ENCODE measurements at places on chromosomes 7 and 10.

GRCh38 chr7:111997546-111997945 is 208.7 kb downstream of the DOCK4 start:
- no peak for DNase-seq

GRCh38 chr7:130521258-130521951 is 29.5 kb downstream of the MEST start:
- DNase-seq = no peak

DNA sequence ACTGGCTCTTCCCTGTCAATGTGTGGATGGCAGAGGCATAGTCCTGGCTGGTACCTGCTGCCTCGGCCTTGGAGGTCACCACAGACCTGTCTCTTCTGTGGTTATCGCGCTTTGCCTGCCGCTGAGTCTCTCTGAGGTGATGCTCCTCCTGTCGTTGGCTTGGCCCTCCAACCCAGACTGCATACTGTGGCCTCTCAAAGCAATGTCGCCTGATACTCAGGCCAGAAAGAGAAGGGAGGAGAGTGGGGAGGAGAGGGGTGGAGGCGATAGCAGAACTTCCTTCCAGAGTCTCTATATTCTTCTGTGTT is 133.2 kb upstream of the KCNMA1 start:
- DNase-seq = no peak

DNA sequence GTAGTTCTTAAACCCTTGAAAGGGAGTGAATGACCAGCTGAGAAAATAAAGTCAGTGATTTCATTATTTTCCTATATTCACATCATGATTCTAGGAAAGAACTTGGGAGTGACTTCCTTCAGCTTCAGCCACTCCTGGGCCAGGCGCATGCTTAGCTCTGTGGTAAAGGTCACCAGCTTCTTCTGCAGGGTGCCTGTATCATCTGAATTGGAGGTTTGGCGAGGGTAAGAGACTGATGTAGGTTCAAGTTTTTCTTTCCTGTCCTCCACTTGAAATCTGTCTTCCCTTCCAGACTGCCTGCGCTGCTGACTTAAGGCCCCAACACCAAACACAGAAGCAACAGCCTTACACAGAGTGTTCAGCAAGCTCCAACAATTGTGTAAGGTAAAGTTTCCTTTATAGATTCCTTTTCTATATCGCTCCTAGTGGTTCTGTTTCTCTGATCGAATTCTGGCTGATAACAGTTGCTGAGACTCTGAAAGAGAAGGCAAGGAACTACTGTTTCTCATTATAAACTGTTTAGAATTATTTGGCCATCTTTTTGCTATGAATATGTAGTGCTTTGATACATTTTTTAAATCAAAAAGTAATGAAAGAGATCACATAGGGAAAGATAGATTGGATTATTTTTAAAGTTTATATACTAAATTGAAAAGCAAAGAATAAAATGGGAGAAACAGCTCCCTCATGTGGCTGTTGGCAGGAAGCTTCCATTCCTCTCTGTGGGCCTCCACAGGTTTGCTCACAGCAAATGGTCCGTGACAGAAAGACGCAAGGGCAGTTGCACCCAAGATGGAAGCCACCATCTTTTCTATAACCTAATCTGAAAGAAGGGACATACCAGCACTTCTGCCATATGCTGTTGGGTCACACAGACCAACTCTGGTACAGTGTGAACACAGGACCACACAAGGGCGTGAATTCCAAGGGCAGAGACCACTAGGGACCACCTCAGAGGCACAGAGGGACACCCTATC is 14.0 kb downstream of the GATAD1 start:
- peak; percentile 23 for DNase-seq

- peak; percentile 81 for DNase-seq
These were observed 124.5 kb downstream of the POU6F2 start for GRCh38 chr7:39102234-39102633.

GRCh38 chr10:91117505-91117904 is 103.0 kb upstream of the PCGF5 start:
- no peak for DNase-seq

- DNase-seq = no peak
These were observed 182.8 kb downstream of the SEC23IP start for GRCh38 chr10:120075349-120075748.

DNA sequence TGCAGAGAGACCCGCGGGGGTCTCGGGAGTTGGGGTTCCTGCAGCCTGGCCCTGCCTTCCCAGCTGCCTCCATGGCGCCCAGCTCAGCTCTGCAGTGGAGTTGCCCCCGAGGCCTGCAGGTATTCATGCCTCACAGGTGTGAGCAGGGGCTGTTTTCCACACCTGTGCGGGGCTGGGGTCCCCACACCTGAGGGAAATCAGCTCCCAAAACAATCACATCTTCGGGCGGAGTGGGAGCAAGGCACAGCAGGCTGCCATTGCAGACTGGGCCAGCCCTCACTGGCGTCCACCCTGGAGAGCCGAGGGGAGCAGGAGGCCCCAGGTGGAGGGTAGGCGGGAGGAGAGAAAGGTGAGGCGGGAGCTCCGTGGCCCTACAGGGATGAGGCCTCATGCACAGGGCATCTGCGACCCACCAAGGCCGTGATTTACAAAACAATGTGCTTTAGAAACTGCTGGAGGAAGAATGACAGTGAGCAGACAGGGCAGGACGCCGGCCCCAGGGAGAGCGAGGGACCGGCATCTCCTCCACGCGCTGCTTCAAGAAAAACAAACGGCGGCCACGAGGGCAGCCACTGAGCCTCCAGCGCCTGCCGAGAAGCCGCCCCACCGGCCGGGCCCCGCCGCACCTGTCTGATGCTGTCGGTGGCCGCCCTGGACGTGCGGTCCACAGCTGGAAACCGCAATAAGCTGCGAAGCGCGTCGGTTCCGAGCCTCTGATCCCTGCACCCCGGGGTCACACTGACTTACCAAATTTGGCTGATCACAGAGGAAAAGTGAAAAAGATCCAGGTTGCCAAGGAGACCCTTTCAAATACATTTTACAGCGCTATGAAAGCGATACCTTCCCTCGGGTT is 53.0 kb upstream of the PDGFA start:
- no peak for DNase-seq

GRCh38 chr7:113046453-113046852 is 40.2 kb downstream of the GPR85 start:
- no peak for DNase-seq
